Activated T-cell treated with anti-CD3 and anti-CD28 coated beads, Interleukin-2, amount 50 U/mL, for 48 hours (primary cell): ENCODE measurements at places on chromosomes 5 and 9.
A peak's percentile ranks its signal among the peaks of the same experiment; 100 is the strongest.

DNA sequence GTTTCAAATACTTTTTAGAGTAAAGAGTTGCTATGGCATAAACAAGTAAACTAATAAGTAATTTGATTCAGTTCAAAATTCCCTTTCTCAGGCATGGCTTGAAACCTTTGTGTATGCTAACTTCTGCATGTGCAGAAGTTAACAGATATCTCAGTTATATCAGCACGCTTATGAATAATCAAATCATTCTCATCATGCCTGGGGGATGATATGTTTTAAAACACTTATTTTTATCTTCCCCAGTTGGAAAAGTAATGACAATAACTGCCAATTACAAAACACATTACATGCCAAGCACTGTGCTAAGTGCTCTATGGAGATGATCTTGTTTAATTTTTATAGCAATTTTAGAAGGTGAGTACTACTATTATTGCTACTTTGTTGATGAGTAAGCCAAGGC, 146.4 kb downstream of the YIPF5 start:
- no peak for DNase-seq

GRCh38 chr5:150356575-150357294, 762 bp upstream of the TCOF1 start:
- DNase-seq: no peak

GRCh38 chr9:65426231-65426630, 141.2 kb upstream of the FOXD4L5 start:
- no peak for DNase-seq

GRCh38 chr5:79508354-79508753, 5.6 kb downstream of the HOMER1 start:
- DNase-seq: no peak

DNA sequence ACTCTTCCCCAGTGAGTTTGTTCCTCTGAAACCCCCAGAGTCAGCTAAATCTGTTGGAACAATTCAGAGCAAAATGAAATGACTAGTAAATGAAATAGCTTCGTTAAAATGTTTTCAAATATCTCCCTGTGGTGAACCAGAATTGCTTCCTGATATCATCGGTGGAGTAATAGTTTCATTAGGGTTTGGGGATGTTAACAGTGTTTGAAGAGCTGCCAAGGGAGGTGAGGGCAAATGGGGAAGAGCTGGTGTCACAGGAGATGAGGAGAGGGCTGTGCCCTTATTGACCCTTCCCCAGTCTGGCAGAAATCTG, 4.3 kb upstream of the C7 start:
- no peak for DNase-seq

- no peak for DNase-seq
Observed at GRCh38 chr9:96249746-96250145, 52.2 kb downstream of the HSD17B3 start.

GRCh38 chr9:34457266-34458012, 931 bp downstream of the FAM219A start:
- DNase-seq: peak; percentile 50
